ENCODE measurements at places on chromosomes 13 and 19.

- DNase-seq = no peak
Measured at GRCh38 chr13:98856983-98857382, 104.5 kb upstream of the SLC15A1 start.

GRCh38 chr13:37295071-37295470, 189.6 kb upstream of the CSNK1A1L start:
- DNase-seq = no peak

DNA sequence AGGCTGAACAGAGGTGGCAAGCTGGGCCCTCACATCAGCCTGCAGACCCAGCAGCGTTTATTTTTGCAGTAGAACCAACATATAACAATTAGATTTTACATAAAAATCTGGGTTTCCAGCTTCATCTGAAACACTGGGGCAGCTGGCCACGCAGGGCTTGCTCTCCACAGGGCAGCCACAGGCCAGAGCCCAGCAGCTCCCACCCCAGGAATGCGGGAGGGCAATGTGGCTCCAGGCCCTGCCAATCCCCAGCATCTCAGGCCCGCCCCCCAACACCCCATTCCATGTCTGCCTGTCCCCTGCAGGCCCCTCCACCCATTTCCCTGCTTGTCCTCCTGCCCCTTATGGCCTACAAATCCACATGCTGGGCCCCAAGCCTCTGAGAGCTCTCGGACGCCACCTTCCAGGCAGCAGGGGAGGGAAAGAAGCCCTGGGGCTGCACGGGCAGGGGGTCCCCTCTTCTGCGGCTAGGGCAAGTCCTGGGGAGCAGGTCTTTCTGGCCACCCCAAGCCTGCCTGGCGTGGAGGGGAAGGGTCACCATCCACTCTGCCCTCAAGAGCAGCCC, 15.0 kb upstream of the VSTM2B start:
- DNase-seq = no peak

DNA sequence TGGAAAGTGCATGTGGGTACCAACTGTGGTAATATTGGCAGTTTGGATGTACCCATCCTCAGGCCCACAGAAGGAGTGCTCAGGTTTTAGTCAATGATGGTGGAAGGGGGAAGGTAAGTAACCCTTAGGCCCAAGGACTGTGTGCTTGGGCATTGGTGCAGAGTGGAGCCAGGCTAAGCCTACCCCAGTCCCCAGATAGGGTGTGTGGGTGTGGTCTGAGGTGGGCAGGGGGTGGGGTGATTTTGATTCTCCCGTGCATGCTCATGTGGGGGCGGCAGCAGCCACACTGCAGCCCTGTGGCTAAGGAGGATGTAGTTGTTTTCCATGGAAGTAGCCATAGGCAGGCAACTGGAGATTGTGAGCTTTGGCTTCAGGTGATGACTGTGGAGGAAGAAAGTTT, 2197.3 kb downstream of the PCDH9 start:
- DNase-seq = no peak

- DNase-seq = no peak
Measured at GRCh38 chr13:43304945-43305344, 281.6 kb downstream of the DNAJC15 start.

DNA sequence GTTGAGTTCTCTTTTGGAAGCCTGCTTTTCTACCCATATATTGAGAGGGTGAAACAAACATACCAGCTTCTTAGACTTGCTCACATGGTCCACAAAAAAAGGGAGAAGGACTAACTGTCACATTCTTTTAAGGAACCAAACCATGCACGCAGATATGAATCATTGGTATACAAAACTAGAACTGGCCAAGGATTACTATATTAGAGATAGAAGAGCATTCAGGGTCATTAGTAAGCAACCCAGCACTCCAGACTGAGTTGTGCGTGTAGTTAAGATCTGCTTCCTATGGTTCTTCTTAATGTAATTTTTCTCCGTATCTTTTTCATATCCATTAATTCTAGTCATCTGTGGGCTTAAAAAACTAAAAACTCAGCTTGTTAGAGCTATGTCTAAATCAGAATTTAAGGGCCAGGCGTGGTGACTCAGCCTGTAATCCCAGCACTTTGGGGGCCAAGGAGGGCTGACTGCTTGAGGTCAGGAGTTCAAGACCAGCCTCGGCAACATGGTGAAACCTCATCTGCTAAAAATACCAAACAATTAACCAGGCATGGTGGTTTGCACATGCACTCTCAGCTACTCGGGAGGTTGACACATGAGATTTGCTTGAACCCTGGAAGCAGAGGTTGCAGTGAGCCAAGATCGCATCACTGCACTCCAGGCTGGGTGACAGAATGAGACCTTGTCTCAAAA, 19.6 kb downstream of the ALG5 start:
- no peak for DNase-seq

GRCh38 chr13:48264058-48264457, 31.1 kb downstream of the ITM2B start:
- DNase-seq = no peak

- DNase-seq = no peak
Measured at GRCh38 chr19:29590278-29590677, 15.8 kb upstream of the POP4 start.

DNA sequence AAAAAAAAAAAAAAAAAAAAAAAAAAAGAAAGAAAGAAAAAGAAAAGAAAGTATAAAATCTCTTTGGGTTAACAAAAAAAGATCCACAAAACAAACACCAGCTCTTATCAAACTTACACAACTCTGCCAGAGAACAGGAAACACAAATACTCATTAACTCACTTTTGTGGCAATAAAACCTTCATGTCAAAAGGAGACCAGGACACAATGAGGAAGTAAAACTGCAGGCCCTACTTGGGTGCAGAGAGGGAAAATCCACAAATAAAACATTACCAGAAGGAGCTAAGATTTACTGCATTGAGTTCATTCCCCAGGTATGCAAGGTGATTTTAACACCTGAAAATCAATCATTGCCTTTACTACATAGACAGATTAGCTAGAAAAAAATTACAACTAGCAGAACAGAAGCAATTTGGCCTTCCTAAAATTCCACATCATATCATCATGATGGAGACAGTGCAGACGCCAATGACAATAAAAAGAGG, 9.6 kb upstream of the CEACAM5 start:
- no peak for DNase-seq

- DNase-seq = no peak
Measured at GRCh38 chr13:29621841-29622240, 26.4 kb upstream of the SLC7A1 start.

DNA sequence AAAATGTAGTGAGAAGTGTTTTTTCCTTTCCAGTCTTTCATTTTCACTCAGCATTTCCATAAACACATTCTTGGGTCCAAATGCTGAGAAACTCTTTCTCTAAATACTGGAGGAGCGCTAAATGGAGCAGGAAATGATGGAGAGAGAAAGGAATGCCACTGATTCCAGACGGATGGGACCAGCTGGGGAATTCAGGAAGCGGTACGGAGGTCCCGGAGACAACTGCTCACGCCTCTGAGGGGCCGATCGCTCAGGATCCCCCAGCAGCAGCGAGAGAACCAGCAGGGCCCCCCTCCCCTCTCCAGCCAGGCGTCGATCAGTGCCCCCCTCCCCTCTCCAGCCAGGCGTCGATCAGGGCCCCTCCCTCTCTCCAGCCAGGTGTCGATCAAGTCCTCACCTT, 13.2 kb downstream of the RASA3 start:
- DNase-seq = no peak

GRCh38 chr19:45569619-45570421, 14.8 kb downstream of the OPA3 start:
- no peak for DNase-seq

DNA sequence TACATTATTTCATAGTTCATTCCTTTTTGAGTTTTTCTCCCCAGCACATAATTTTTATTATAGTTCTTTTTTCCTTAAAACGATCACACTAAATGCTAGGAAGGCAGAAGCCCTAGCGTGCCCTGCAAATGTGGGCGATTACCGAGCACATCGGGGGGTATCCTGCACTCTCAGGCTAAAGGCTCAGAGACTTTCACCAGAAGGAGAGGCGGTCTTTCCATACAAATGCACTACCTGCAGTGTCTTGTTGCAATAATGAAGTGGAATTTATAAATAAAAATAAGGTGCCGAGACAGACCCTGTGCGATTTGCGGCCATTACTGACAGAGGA, 29.3 kb upstream of the SPACA7 start:
- DNase-seq = no peak

DNA sequence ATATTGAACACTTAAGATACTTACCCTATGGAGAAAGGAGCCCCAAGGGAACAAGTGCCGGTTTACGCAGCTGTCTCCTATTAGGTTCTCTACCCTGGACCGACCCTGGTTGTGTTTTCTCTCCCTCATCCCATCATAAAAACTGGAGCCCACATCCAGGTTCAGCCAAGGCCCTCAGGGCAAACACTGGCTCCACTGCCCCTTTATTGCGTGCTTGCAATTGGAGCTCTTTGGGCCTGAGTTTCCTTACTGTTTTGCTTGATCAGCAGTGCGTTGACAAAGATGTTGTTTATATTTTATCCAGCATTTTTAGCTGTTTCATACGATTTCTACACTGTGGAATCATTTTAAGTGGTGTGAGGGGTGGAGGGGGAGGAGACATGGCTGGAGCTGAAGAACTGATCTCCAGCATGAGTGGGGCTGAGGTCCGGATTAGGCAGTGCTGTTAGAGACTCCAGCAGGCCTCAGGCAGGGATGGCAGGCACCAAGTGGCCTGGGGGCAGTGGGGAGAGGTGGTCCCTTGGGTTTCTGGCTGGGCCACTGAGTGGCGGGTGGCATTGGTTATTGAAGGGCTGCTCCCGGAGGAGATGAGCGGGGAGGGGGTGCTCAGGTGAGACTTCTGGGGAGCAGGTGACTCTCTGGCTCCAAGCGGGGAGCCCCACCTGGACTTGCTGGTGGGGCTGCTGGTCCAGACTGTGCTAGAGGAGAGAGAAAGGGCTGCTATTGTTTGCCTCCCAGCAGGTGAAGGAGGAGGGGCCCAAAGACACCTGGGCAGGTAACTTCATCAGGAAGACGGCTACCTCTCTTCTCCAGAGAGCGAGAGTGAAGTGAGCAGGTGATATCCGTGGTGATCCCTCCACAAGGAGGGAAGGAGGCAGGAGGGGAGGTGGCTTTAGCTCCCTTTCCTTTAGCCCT, 62.4 kb upstream of the RNF113B start:
- DNase-seq = peak; percentile 70

- DNase-seq = no peak
Measured at GRCh38 chr13:44876782-44877324, 112.4 kb downstream of the NUFIP1 start.

DNA sequence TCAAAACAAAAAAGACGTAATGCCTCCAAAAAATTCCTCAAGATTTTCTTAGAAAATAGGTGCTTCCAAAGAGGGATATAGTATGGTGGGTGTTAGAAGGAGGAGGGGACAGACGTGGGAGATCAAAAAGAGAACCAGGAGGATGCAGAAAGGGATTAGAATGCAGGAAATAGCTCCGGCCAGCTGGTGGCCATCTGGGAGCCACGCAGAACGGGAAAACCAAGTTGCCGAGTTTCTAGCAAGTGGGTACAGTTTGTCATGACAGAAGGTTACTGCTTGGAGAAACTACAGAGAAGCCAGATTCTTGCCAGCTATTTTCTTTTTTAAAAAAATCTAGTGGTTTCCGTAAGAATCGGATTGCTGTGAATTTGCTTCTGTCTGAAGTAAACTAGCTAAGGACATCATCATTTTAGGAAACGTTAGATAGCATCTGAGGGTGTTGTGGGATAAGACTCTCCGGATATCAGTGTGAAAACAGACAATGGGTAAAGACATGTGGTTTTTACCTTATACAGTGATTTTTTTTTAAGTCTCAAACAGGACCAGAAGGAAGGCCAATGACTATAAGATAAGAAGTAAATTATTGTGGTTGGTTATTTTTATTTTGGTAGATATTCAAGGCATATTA, 104.9 kb downstream of the HSPH1 start:
- no peak for DNase-seq

GRCh38 chr13:111328574-111329410, 8.3 kb downstream of the TEX29 start:
- no peak for DNase-seq

GRCh38 chr13:98279473-98280175, 102.6 kb upstream of the RNF113B start:
- DNase-seq = peak; percentile 84

- no peak for DNase-seq
Measured at GRCh38 chr13:113433391-113433916, 19.8 kb downstream of the ADPRHL1 start.

- DNase-seq = no peak
Measured at GRCh38 chr13:64369121-64369520, 2861.0 kb downstream of the PCDH9 start.

- DNase-seq = no peak
Measured at GRCh38 chr19:38551450-38551813, 66.3 kb downstream of the MAP4K1 start.

DNA sequence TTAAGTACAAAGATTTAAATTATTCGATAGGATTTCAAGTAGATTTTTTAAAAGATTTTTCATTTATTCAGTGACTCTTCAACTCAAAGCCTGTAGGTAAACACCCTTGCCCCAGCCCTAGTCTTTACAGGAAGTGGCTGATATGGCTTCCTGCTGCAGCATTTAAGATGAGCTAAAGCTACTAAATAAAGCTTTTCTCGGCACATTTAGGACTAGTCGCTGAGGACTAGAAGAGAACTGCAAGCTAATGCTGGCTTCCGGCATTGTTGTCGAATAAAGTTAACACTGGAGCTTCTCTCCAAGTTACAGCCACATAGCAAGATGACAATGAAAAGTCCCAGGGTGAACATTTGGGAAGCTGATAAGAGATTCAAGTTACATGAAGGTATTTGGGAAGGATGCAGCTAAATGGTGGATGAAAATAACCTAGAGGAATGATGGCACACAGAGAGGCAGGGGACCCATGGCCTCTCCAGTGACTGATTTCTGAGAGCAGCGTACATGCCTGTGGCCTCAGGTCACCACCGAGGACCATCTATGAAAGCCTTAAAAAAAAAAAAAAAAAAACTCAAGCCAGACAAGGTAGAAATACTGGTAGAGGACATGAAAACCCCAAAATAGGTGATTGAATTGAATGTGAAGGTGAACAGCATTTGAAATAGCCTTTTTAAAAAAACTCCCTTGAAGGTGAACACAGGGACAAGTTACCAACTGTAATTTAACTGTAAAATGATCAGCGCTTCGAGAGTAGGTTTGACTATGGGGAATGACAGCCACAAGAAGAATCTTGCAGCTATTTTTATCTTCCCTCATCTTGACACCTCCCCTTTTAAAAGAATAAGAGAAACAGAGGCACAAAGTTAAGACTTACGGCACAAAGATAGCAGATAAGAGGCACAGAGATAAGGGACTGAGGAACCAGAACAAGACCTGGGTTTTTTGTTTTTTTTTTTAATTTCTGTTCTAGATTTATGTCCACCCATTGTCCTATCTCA, 155.4 kb downstream of the DCT start:
- no peak for DNase-seq

- DNase-seq = no peak
Measured at GRCh38 chr13:27792393-27793218, at the start of gene GSX1. Gene GSX1 (plus strand): TSS chr13:27792483. CDS start chr13:27792691, 208 bp downstream.

DNA sequence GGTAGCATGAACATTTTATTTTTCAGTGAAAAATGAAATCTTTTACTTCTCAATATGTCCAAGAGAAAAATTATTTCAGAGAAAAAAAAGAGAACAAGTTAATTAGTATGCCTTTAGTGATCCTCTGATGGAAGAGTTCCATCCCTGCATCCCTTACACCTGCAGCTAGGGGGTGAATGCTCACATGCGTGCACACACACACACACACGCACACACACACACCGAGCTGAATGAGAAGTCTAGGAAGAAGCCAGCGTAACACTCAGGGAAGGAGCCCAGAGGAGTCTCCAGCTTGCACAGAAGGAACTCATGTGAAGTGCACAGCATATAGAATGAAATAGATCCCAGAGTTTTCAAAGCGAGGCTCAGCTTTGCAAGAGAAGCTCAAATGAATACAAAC, 510.5 kb downstream of the IRS2 start:
- DNase-seq = no peak

Measured in NCI-H187 (cell line).